ENCODE measurements at places on chromosomes 3 and 15. TPM values are rescaled to one million over a fixed set of nuclear protein-coding genes. Genes with fewer than 3 reads are reported as not detected.

CD96 gene
- total RNA-seq = not detected

HRG gene
- not detected for total RNA-seq

STRC gene
- total RNA-seq = 0.71 TPM

ADAMTS9 gene
- total RNA-seq = 0.34 TPM

PPP4R2 gene
- 156 TPM for total RNA-seq

CLSTN2 gene
- under 0.01 TPM for total RNA-seq

VEPH1 gene
- total RNA-seq = 0.43 TPM

OR5K4 gene
- total RNA-seq = not detected

PLIN1 gene
- 0.34 TPM for total RNA-seq

EBLN2 gene
- 7.0 TPM for total RNA-seq

TAMM41 gene
- total RNA-seq = 9.5 TPM

MBD4 gene
- 34.7 TPM for total RNA-seq

LRRC31 gene
- total RNA-seq = not detected

CAMK2N2 gene
- total RNA-seq = under 0.01 TPM

LSMEM2 gene
- not detected for total RNA-seq

C3orf62 gene
- total RNA-seq = 4.8 TPM

ANKRD34C gene
- not detected for total RNA-seq

LRRIQ4 gene
- total RNA-seq = not detected

RARB gene
- 2.6 TPM for total RNA-seq

SERINC4 gene
- not detected for total RNA-seq

UCN2 gene
- total RNA-seq = 2.4 TPM

ST8SIA2 gene
- total RNA-seq = not detected

AGBL1 gene
- total RNA-seq = not detected

PLA2G4D gene
- 0.07 TPM for total RNA-seq

Measured in nasal cavity respiratory epithelium epithelial cell of viscerocranial mucosa (primary cell).